Renal cortical epithelial cell (primary cell): ENCODE measurements at places on chromosomes 7 and 10.
A peak's percentile ranks its signal among the peaks of the same experiment; 100 is the strongest.

GRCh38 chr7:2079332-2080059 lies 153.2 kb downstream of the MAD1L1 start:
- no peak for DNase-seq

GRCh38 chr7:150342121-150342408 lies 636 bp upstream of the RARRES2 start:
- DNase-seq, result no peak

DNA sequence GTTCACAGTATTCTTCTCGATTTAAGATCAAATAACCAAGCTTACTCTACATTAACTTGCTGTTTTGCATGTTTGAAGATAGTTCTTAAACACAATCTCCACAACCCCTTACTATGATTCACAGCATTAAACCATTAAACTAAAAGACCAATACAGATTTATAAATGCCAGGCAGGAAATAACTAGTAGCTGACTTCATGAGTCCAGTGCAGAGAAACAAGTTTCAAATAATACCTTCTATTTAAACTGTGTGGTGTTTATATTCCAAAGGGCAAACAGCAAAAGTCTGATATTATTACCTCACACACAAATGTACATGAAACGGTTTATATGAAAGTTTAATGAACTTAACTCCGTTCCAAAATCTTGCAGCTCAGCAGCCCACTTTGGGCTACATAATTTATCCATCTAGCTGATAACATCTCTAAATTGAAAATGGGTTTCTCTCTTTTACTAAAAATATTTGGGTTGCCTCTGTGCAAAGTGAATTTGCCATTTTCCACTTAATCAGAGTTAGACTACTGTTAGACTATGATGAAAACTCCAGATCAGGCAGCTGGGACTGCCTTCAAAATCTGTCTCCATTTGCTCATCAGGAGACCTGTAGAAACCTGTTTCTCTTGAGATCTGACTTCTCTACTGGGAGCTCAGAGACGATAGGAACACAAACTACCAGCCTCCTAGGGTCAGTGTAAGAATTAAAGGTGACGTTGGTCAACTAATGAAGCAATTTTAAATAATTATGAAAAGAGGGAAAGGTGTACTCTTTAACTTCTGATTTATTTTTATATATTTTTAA lies 287.3 kb downstream of the FZD1 start:
- DNase-seq, result peak; percentile 16

DNA sequence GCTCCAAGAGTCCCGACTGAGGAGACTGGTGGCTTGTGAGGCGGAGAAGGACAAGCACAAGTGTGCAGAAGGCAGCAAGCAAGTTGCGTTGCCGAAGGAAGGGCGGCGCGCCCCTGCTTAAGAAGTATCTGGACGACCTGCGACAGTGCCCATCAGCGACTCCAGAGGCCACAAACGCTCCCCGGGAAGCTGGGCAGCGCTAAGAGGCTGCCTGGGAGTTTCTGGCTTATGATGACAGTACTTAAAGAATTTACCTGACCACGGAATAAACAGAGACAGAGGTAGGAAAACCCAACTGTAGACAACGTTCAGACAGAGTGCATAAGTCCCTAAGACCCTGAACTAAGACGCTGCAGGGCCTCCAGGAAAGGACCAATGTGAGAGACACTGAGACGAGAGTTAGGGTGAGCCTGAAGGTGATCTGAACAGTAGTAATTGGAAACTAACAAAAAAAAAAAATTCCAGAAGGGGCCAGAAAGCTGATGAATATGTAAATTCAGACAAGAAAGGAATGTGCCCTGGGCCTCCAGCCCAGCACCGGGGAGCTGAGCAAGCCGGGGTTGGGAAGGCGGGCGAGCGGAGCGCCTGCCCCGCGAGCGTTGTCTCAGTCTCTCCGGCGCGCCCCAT lies 1.0 kb downstream of the OSBPL3 start:
- DNase-seq, result peak; percentile 59

- no peak for DNase-seq
These were observed 35.5 kb downstream of the GRID1 start for GRCh38 chr10:86330778-86331763.

DNA sequence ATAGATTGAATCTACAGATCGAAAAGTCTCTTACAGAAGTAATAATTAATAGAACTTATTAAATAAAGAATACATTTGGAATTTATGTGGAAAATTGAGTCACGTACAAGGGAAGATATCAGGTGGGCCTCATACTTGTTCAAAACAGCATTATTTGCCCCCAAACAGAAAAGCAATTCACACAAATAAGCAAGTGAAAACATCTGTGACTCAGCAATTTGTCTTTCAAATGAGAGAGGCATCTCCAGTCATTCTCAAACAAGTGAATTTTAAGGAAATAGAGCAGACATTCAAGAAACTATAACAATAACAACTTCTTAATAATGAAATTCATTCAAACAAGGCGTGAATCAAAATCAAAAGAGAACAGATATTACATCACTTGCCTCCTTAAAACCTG lies 50.1 kb downstream of the SEMA3A start:
- peak; percentile 31 for DNase-seq

DNA sequence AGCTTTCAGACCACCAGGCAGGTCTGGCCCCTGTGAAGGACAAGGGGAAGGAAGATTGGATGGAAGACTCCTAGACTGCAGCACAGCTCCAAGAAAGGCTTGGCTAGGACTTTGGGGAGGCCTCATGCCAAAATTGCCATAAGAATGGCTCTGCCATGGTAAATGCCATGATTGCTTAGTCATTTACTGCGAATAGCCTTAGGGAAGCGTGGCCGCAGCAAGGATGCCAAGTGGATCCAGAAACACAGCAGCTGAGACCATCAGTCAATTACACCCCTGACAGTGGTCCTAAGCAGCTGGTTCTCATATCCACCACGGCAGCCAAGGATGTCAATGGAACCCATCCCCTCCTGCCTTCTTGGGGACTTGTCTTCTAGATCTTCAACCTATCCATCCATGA lies 88.2 kb upstream of the AUTS2 start:
- no peak for DNase-seq

DNA sequence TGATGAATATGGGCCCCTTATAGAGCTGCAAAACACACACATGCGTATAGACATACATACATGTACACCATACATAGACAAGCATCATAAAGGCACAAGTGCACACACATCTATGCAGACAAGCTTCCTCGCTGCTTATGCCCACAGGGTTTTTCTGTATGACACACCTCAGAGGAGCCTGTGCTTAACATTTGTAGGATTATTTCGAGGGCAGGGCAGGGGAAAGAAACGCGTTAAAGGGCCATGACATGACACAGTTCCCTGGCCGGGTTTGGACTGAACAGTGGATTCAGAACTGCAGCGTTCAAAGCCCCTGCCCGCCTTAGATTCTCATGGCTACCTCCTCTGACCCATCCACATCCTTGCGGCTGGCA lies 44.8 kb downstream of the CHST3 start:
- peak; percentile 46 for DNase-seq

- no peak for DNase-seq
These were observed 54.6 kb downstream of the LHPP start for GRCh38 chr10:124516181-124516580.

DNA sequence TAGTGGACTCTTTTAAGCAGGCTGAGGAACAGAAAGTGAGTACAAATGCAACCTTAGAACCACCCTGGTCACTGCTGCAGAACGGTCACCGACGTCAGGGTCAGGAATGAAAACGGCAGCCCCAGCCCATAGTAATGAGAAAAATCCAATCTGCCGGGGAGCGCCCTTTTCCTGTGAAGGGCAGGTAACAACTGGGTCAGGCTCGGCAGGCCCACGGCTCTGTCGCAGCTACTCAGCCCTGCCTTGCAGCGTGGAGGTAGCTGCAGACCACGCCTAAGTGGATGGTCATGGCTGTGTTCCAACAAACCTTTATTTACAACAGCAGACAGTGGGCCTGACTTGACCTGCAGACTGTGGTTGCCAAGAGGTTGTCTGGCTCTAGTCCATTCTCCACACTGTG lies 563.2 kb downstream of the DNAJB6 start:
- DNase-seq, result no peak
